ENCODE measurements at places on chromosomes 12 and 14. TPM values are rescaled to one million over a fixed set of nuclear protein-coding genes. Genes with fewer than 3 reads are reported as not detected.

The OVCH1 gene
- total RNA-seq = 3.0 TPM

DNA sequence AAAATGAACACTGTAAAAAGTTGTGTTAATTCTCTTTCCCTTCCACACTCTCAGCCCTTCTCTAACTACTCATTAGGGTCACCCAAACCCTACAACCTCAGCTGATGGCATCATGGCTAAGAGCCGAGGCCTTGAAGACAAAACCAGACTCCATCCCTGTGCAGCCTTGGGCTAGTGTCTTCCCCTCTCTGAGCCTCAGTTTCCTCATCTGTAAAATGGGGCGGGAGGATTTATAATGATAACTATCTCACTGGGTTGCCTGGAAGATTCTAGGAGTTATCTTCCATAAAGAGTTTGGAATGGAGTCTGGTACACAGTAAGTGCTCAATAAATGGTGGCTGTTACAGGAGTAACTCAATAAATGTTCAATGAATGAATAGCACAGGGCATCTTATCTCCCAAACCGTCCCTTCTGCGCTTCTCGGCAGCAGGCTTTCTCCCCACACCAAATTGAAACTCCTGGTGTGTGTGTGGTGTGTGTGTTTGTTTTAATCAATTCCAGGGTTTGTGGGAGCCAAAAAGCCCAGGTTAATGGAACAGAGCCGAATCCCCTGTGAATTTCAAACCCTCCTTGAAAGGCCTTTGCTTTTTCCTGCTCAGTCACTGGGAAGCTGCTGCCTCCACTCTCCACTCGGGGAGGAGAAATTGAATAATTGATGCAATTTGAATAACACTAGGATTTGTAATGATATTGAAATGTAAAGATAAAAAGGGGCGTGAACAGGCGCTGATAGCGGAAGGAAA lies 61.2 kb upstream of the FAM222A start:
- H3K27me3 ChIP-seq = no peaks in the 10 kb centered on the region
- no peaks in the 10 kb centered on the region for H3K4me1 ChIP-seq
- H3K4me3 ChIP-seq = no peak overlapping the region
- no peaks in the 10 kb centered on the region for H3K36me3 ChIP-seq
- H3K27ac ChIP-seq = no peak overlapping the region

DNA sequence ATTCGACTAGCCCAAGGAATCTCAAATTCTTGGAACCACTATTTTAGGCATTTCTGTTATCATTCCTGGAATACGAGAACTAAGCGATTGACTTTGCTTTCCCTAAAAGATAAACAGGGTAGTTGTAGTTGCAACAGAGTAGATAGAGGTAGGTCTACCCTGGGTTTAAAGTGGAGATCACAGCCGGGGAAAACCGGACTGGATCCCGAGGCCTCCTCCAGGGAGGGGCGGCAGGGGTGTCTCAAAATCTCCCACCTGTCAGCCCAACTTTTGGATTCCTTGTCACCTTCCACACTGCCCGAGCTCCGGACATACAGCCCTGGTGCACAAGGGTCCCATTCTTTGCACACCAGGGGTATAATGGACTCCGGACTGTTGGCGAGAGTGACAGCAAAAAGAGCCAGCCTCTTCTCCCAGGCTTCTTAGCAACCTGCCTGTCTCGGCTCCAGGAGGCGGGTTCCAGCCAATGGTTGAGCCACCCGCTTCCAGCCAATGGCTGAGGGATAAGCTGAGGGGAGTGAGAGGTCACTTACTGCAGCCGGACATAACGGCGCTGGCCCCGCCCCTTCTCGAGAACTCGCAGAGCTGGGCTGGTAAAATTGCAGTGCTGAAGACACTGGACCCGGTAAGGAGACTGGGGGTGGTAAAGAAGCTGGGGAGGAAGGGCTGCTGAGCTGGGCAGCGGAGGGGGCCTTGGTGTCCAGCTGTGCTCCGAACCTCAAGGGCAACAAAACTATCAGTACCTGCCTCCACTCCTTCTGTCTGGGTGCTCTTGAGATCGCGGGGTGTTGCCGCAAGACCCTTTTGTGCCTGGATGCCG lies at the start of gene SUOX:
Gene SUOX, plus strand, starts transcription at position 562 of the 820 bp plus-strand sequence. CDS start 4,946 bp downstream, outside the sequence.
- H3K4me1 ChIP-seq = peaks cover 13% of the 10 kb centered on the region
- H3K36me3 ChIP-seq = no peaks in the 10 kb centered on the region
- DNase-seq = peak; percentile 98
- peak within 1 kb of the TSS; percentile 74 for H3K27ac ChIP-seq
- H3K4me3 ChIP-seq = peak within 1 kb of the TSS; percentile 68

GRCh38 chr12:26651566-26652188 lies 181.3 kb downstream of the ITPR2 start:
- peak; percentile 67 for DNase-seq
- H3K27ac ChIP-seq = no peak overlapping the region
- no peaks in the 10 kb centered on the region for H3K36me3 ChIP-seq
- H3K4me3 ChIP-seq = no peak overlapping the region
- H3K27me3 ChIP-seq = no peaks in the 10 kb centered on the region

- no peak overlapping the region for H3K4me3 ChIP-seq
- H3K36me3 ChIP-seq = no peaks in the 10 kb centered on the region
- no peaks in the 10 kb centered on the region for H3K27me3 ChIP-seq
- no peaks in the 10 kb centered on the region for H3K4me1 ChIP-seq
- H3K27ac ChIP-seq = no peak overlapping the region
These were observed 8.9 kb downstream of the BICD1 start for GRCh38 chr12:32115404-32116104.

The MTA1 gene
- total RNA-seq = 120 TPM

DNA sequence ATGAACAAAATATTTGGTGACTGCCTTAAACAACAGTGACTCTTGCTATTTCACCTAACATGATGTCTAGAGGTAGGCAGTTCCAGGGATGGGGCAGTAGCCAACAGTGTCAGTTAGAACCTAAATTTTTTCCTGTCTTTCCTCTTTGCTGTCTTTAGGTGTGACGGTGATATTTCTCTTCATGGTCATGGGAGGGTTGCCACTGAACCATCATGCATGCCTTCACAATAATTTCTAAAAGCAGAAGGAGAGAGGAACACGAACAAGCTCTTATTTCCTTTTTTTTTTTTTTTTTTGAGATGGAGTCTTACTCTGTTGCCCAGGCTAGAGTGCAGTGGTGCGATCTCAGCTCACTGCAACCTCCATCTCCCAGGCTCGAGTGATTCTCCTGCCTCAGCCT lies 2.4 kb downstream of the CCDC63 start:
- no peak for DNase-seq
- no peaks in the 10 kb centered on the region for H3K36me3 ChIP-seq
- H3K4me1 ChIP-seq = no peaks in the 10 kb centered on the region
- H3K4me3 ChIP-seq = no peak overlapping the region

GRCh38 chr12:68341822-68342221 lies 9.7 kb upstream of the MDM1 start:
- no peak overlapping the region for H3K4me3 ChIP-seq
- no peak overlapping the region for H3K27ac ChIP-seq
- no peak for DNase-seq
- H3K4me1 ChIP-seq = no peaks in the 10 kb centered on the region
- H3K27me3 ChIP-seq = no peaks in the 10 kb centered on the region

Data from testis (tissue), 5 donors.